ENCODE measurements at places on chromosomes 5 and 9.

DNA sequence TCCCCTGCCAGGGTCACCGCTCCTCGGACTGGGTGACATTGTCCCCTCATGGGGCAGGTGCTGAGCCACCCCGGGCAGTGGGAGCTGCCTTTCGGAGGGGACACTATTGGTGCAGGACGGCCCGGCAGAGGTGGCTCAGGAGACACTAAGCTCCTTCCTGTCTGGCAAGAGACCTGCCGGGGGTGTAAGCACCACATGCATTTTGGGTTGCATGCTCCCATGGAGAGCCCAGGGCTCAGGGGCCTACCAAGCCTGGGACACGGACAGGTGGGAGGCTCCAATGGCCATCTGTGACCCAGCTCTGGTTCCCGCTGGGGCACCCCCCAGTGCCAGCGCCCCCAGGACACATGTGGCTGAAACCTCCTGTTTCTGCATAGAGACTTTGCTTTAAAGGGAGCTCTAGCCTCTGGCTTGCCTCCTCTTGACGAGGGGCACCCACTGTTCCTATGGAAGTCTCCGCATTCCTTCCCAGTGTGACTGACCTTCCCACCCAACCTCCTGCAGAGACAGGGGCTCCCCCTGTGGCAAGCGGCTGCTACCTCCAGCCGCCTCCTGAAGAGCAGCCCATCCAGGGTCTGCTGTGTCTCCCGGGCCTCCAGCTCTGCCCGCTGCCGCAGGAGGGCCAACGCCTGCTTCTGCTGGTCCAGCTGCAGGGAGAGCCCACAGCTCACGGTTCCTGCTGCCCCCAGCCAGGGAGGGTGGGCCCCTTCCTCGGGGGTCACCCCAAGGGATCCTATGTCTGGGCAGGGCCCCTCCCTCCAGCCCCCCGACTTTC, 28.1 kb downstream of the CCDC187 start:
- no peak for DNase-seq

- DNase-seq: no peak
Measured at GRCh38 chr9:134336228-134336627, 10.0 kb downstream of the RXRA start.

GRCh38 chr5:154830219-154830595, 20.2 kb downstream of the FAXDC2 start:
- no peak for DNase-seq

DNA sequence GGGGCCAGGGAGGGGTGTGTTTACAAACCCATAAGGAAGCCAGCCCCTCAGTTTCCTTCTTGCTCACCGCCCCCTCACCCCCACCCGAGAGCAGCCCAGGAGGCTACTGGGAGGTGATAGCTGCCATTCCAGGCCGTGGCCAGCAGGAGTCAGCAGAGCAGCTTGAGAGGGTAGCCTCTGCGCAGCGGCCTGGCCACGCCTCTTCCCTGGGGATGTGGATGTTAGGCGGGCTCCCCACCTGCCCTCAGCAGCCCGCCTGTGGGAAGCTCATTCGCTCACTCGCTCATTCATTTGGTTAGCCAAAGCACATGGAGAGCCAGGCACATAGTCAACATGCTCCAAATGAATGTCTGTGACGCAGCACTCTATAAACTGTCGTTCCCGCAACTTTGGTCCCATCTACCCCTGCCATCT, 6.1 kb upstream of the DPM2 start:
- peak; percentile 77 for DNase-seq

DNA sequence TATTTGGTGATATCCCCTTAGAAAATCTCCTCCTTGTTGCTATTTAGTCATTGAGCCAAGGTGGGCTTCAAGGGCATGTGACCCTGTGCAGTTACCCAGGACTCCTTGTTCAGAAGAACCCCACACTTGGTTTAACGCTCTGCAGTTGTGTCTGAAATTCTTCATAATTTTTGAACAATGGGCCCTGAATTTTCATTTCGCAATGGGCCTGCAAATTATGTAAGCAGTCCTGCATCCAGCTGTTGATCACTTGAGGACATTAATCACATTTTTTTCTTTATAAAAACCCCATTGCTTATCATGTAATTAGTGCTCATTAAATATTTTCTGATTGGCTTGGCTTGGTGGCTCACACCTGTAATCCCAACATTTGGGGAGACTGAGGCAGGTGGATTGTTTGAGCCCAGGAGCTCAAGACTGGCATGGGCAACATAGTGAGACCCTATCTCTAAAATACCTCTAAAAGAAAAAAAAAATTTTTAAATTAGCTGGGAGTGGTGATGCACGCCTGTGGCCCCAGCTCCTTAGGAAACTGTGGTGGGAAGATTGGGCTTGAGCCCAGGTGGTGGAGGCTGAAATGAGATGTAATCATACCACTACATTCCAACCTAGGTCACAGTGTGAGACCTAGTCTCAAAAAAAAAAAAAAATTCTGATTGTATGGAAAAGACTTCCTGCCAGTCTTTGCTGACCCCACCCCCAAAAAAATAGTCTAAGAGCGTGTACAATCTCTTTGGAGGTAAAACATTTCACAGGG, 194.2 kb upstream of the HAPLN1 start:
- DNase-seq: no peak

DNA sequence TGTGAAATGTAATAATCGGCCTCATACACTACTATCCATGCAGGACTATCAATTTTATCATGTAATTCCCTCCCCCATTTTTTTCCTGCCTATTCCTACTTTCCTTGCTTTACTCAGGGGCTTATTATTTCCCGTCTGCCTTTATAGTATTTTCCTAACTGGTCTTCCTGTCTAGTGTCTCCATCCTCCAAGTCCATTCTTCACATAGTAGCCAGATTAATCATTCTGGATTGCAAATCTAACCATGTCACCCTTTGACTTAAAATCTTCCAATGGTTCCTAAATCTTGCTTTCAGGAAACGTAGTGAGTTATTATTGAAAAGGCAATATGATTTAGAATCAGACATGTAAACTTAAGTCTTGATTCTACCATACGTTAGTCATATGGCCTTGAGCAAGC, 307.4 kb upstream of the HAPLN1 start:
- DNase-seq: no peak

DNA sequence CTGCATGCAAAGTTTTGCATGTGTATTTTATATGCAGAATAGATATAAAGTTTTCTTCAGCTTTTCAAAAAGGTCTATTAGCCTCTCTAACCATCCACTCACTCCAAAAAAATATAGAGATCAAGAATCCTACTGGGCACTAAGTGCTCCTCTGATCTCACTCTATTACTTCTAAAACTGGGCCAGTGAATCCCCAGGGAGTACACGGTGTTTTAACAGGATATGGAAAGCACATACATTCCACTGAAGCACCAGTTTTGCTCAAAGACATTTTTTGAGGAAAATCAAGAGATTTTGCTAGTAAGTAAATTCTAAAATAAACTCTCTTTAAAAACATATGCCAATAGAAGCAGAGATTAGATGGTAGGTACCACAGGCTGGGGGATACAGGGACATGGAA, 95.2 kb downstream of the DEPDC1B start:
- DNase-seq: no peak

- no peak for DNase-seq
Measured at GRCh38 chr9:90735952-90736351, 65.7 kb upstream of the SYK start.

DNA sequence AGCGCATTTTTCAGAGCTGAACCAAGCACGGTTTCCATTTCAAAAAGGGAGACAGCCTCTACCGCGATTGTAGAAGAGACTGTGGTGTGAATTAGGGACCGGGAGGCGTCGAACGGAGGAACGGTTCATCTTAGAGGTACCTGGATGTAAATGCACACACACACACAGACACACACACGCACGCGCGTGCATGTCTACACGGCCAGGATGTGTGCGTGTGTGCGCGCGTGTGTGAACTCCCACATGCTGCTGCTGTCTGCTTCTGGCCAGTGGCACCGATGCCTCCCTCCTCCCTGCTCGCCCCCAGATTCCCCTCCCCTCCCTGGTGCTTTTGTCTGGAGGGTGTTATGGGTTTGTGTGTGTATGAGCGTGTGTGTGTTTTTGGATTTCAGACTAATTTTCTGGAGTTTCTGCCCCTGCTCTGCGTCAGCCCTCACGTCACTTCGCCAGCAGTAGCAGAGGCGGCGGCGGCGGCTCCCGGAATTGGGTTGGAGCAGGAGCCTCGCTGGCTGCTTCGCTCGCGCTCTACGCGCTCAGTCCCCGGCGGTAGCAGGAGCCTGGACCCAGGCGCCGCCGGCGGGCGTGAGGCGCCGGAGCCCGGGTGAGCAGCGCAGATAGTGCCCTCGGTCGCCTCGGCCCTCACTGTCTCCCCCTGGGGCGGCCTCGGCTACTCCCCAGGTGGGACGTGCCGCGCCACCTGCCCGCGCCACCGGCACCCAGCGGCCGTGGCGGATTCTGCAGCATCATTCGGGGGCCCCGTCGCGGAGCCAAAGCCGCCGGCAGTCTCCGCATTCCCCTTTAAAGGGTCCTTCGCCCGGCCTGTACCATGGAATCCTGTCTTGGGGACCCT, at the start of gene NTRK2:
NTRK2 (plus strand) TSS at position 442 of the 850 bp plus-strand sequence. CDS start 1,020 bp downstream, outside the sequence.
- no peak for DNase-seq

DNA sequence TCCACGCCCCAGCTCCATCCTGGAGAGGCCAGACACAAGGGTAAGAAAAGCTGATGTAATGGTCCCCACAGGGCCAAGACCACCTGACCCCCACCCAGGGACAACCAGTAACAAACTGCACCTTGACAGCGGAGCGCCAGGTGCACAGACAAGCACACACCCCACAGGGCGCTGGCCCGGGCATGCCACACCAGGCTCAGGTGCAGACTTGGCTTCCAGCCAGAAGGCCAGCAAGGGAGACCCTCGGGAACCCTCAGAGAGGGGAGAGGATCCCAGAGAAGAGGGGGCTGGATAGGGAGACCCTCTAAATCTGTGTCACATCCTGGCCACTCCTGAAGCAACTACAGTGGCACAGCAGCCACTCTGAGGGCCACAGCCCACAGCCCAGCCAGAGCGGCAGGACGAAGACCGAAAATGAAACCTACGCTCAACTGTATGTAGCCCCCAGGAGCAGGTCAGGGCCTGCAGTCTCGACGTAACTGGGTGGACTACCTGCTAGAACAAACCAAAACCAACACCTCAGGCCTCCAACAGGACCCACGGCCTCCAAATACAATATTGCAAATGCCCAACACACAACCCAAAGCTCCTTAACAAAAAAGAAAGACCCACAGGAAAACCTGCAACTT, 18.5 kb downstream of the CAMSAP1 start:
- no peak for DNase-seq

DNA sequence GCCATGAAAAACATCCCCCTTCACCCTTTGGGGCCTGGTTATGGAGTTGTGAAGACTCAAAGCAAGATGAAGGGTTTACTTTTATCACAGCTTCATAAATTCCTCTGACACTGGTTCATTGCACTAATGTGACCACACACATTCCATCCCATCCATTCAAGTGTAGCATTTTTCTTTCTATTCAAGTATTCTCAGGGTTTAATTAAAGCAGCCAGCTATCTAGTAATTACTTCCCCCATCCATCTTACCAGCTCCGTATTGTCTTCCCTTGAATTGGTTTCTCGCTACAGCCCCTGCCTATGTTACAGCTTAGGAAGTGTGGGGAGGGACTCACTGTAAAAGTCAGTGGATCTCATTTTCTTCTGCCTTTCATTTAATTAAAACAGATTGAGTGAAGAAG, 387.0 kb upstream of the RFX3 start:
- no peak for DNase-seq

- peak; percentile 17 for DNase-seq
Measured at GRCh38 chr9:31347082-31347617, 1037.3 kb upstream of the ACO1 start.

GRCh38 chr9:12922224-12922866, 147.5 kb downstream of the LURAP1L start:
- DNase-seq: no peak

DNA sequence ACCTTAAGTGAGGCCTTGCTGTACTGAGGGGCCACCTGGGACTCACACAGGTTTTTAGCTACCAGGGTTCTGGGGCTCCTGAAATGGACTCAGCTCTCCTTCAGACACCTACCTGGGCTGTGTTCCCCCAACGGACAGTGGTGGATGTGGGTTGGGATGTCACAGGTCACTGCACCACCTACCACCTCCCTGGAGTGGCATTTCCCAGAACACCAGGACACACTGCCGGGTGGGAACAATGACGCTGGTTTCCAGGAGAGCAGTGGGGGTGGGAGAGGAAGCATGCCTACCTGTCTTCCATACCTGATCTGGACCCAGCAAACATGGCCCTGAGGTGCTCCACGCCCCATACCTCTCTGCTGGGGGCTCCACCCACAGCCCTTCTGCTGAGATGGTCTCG, 20.9 kb downstream of the ERGIC1 start:
- DNase-seq: no peak

GRCh38 chr9:98958271-98958984, 14.7 kb downstream of the COL15A1 start:
- DNase-seq: no peak

- no peak for DNase-seq
Measured at GRCh38 chr5:6788956-6789649, 75.9 kb downstream of the TENT4A start.

GRCh38 chr5:36730537-36731216, 124.3 kb downstream of the SLC1A3 start:
- DNase-seq: no peak
